Right renal cortex interstitium (tissue), 3 donors: ENCODE measurements at places on chromosomes 7 and 10. TPM values are rescaled to one million over a fixed set of nuclear protein-coding genes. Genes with fewer than 3 reads are reported as not detected.

The LMOD2 gene
- polyA plus RNA-seq = not detected

The FFAR4 gene
- not detected for polyA plus RNA-seq

The HMX2 gene
- 1.4 TPM for polyA plus RNA-seq

The ARHGEF5 gene
- polyA plus RNA-seq = 21.6 TPM

The TMEM196 gene
- polyA plus RNA-seq = not detected

The CDC14C gene
- polyA plus RNA-seq = not detected

The SLC16A12 gene
- 34.1 TPM for polyA plus RNA-seq

The HOXA3 gene
- polyA plus RNA-seq = 29.3 TPM

- peak; percentile 46 for DNase-seq
Observed at GRCh38 chr10:70890917-70891431, 2.6 kb upstream of the PCBD1 start.

- no peak for DNase-seq
Observed at GRCh38 chr10:47257396-47258120, 42.4 kb upstream of the GDF10 start.

DNA sequence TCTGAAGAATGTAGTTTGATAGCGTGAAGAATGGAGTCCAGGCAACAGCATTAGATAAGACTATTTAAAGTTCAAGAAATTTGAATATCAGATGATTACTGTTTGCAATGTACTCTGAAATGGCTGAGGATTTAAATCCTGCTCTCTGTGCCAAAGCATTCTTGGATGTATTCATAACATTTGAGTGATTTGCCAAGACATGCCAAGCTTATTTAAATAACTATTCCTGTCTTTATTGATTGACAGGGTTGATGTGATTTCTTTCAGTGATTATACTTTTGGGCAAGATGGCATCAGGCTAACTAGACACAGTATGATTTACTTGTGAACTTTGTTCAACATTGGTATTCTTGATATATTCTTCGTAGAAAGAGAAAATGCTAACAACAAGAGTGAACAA lies 168.7 kb downstream of the GNAI1 start:
- no peak for DNase-seq

DNA sequence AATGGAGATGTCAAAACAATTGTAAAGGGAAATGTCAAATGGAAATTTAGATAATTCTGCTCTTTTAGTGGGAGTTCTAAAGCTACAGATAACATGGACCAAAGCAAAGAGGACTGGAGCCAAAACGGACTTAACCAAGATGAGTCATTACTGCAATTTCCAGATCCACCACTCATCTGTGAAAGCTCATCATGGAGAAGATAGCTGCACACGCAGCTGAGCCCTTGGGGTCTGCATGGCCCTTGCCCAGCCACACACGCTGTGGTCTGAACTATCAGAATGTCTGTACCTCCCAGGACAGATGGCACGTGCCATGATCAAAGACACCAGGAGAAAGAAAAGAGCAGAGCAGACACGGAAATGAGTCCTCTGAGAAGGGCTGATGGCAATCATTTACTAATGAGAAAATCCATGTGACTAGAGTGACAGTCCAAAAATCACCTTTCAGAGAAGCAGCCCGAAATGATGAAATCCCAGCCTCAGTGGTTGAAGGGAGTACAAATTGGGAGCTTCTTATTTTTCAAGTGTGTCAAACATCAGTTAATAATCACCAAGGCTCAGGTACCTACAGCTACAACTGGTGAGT lies 177.9 kb upstream of the MGMT start:
- no peak for DNase-seq

- no peak for DNase-seq
Observed at GRCh38 chr10:70985824-70986622, 97.7 kb upstream of the PCBD1 start.

GRCh38 chr7:112782498-112782897 lies 7.7 kb downstream of the TMEM168 start:
- no peak for DNase-seq

DNA sequence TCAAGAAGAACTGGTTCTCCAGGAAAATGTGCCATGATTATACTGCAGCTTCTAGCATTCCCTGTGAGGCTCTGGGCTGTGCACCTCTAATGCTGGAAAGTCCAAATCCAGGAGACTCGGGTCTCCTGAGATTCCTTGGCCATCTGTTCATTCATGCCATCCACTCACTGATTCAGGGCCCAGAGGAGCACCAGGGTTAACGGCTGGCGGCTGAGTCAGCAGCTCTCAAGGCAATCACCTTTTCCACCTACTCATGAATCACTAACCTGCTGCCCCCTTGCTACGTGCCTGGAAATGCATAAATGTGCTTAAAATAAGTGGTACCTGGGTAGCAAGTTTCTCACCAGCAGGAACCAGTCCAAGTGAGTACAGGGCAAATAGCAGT lies 132.7 kb downstream of the KCNMA1 start:
- no peak for DNase-seq

DNA sequence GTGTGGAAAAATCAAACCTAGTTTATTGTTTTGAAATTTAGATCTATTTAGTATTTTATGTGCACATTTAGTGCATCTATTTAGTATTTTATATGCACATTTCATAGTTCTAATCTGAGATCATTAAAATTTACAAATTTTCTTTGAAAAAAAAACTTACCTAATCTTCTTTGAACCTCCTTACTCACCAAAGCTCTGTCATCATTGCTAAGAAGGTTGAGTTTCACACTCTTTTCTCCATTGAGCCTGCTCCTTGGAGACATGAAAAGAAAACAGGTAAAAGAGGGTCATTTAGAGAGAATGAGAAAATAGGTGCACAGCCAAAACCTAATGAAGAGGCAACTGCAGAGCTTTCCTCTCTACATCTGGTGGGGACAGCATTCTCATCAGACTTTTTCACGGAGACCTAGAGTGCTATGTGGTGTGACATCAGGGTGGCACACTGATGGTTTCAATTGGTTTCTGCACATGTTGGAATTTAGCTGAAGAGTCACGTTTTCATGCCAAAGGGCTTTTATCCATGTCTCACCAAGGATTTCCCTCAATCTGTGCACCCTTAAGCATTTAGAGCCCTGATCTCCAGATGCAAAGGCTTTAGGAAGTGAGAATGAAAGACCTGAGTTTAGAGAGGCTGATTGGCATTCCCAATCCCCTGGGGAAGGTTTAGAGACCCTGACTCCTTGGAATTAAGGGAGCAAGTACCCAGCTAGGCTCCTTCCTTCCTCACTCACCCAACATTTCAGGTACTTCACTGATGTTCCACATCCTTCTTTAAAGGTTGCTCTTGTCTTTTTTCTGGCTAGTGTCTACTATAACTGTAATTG lies 89.2 kb upstream of the CAPZA2 start:
- DNase-seq = no peak

DNA sequence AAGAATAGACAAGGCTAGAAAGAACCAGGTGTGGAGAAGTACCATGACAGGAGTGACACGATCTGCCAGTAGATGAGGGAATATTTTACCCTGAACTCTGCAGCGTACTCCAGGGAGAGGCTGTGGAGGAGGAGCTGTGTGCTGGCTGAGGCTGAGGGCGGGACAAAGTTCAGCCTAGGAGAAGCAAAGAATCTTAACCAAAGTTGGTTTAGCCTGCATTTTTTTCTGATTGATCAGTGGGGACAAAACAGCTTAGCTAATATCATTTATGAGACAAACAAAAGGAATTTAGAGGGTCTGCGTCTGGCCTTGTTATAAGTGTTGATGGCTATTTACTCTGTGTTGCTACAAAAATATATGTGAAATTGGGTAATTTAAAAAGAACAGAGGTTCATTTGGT lies 5.2 kb upstream of the NPSR1 start:
- DNase-seq = no peak

- no peak for DNase-seq
Observed at GRCh38 chr7:131900785-131901287, 344.4 kb upstream of the PODXL start.

- DNase-seq = no peak
Observed at GRCh38 chr10:61923210-61923949, 21.9 kb downstream of the ARID5B start.

DNA sequence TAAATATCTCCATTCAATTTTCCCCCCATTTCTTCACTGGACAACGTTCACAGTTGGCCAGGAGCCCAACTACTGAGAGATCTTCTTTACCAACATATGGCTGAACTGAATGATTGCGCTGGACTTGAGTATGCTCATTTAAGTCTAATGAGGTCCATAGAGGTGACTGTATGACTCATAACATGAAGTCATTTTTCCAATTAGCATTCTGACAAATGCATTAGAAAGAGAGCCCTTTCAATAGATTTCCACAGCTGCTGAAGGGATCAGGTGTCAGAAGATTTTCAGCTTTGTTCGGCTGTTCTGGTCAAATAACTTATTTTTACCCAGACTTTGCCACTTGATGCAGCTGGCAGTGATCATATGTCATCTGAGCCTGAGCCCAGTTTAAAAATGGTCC lies 438.0 kb downstream of the ETV1 start:
- no peak for DNase-seq

- DNase-seq = no peak
Observed at GRCh38 chr7:134827889-134828288, 48.5 kb downstream of the CALD1 start.

DNA sequence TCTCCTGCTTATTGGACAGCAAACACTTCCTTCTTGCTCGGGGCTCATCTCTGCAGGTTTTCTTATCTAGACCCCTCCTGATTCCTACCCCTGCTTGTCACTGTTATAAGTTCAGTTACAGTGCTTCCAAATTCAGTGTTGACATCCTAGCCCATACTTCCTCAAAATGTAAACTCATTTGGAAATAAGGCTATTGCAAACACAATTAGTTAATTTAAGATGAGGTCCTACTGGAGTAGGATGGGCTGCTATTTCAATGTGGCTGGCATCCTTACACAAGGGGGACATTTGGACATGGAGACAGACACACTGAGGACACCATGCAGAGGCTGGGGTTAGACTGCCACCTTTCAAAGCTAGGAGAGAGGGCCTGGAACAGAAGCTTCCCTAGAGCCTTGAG lies 85.2 kb upstream of the NPVF start:
- DNase-seq = no peak

DNA sequence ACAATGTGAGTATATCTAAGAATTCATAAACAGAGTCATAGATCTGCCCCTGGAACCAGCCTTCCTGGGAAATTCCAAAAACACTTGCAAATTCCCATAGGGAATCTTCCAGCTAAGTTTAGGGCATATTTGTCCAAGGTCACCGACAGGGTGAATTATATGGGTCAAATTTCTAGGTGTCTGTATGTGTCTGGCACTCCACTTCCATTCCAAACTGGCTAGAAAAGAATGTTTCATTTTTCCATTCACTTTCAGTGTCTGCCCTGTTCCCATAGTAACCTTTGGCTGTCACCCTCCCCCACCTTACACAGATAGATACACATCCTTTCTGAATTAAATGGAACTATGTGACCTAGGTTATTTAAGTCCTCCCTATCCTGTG lies 230.9 kb downstream of the CREB5 start:
- no peak for DNase-seq

DNA sequence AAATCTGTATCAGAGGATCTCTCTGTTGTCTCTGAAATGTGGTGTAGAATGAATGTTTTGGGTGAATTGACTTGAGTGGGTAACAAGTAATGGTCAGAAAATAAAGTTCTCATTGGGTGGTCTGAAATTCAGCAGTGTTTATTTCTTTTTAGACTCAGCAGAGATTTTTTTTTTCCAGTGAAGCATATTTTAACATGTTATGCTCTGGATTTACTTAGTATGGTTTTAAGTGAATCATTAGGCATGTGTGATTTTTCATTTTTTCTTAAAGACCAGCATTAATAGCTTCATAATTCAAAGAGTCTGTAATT lies 63.5 kb downstream of the REEP3 start:
- DNase-seq = no peak

DNA sequence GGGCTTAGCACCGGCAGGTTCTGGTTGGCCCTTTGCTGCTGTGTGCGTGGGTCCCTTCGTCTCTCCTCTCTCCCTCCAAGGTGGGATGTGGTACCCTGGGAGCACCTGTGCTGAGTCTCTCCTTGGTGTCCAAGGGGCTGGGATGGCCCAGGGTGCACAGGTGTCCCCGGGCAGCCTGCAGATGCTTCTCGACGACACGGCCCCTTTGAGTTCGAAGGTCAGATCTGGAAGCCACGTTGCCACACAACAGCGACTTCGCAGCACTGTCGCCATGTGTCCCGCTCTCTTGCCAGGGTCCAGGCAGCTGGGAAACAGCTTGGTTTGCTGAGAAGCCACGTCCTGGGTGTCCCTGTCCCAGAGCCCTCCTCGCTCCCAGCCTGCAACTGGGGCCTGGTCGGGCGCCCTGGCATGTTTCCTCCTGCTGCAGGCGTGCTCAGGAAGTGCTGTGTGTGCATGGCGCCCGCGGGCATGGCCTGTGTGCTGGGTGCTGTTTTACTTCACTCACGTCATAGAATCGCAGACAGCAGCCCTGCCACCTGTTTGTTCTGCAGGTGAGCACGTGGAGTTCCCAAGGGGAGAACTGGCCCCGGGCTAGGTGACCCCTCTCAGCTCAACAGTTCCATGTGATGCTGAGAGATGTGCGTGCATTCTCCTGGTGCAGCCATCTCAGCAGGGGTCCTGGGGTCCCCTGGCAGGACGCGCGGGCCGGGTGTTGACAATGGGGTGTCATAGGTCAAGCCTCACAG lies 70.9 kb downstream of the DNAJB6 start:
- DNase-seq = no peak

- no peak for DNase-seq
Observed at GRCh38 chr7:41578700-41579099, 124.2 kb downstream of the INHBA start.

GRCh38 chr10:4661511-4662255 lies 164.3 kb upstream of the AKR1E2 start:
- no peak for DNase-seq

- no peak for DNase-seq
Observed at GRCh38 chr10:125955766-125956165, 59.4 kb downstream of the FANK1 start.

DNA sequence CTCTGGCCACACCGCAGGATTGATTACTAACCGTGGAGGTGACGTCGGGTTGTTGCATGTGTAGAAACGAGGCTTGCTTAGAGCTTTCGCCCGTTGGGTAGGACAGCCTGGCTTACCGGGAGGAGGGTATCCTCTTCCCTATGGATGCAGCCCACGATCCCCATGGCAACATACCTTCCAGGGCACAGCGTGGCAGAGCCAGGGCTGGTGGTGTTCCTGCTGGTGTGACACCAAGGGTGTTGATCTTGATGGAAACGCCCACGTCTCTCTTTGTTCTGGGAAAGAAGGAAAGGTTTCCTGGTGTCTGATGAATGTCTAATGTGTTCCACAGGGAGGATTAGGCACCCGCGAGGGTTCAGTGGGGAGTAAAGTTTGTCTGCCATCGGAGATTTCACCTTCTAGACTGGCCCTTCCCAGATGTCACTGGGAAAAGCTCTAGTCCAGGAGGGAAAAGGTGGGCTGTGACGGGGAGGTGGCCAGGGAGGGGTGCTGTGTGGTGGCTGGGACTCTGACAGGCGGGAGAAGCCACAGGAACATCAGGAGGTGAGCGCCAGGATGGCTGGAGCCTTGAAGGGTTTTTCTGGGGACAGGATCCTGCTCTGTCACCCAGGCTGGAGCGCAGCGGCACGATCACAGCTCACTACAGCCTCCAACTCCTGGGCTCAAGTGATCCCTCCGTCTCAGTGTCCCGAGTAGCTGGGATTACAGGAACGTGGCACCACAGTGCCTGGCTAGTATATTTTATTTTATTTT lies 102.1 kb downstream of the CUX1 start:
- DNase-seq = no peak
